ENCODE measurements at places on chromosomes 3 and 15.
A peak's percentile ranks its signal among the peaks of the same experiment; 100 is the strongest.

DNA sequence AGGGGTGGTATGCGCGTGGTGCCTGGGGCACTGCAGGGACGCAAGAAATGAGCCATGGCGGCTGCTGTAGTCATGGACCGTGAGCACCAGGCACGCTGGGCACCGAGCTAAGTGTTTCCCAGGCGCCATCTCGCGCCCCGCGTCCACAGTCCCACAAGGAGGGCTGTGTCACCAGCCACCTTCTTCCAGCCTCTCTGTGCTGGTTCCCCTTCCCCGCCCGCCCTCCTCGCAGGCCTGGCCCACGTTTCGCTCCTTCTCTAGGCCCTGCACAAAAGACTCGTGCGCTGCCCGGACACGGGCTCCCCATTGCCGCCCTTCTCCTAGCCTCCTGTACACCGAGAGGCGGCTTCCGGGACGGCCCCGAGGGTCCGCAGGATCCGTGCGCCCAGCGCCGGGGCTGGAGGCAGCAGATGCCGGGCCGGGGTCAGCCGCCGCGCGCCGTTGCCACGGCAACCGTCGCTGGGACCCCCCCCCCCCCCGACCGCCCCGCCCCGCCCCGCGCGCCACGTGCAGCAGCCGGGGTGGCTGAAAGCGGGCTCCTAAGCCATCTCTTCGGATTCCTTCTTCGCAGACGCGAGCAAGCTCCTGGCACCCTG is 113.4 kb downstream of the SRGAP3 start:
- DNase-seq: no peak

DNA sequence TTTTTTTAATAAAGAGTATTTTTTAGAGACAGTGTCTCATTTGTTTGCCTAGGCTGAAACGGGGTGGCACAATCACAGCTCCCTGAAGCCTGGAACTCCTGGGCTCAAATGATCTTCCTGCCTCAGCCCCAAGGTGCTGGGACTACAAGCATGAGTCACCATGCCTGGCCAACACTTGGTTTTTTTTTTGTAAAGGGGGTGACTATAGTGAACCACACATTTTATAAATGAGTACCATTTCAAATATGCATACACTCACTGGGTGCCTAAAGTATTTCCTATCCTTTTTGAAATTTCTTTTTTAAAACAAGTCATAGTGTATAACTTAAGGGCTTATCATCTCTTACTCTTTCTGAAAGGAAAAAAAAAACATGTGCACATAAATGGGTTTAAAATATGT is 325.2 kb upstream of the MEIS2 start:
- no peak for DNase-seq

DNA sequence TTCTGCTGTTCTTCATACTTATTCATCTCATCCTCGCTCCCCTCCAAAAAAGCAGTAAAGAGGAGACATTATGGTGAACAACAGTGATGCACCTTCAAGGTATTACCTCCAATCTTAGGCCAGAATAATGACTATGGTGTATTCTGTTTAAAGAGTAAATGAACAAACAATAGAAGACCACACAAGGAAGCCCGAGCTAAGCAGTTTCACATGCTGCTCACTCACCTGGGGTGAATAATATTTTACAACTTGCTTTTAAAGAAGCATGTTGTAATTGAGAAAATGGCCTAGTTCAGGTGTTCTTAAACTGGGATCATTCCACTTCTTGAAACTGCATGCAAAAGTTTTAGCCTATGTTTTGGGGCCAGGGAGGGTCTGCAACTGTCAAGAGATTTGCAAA is 581.2 kb downstream of the FOXP1 start:
- no peak for DNase-seq

DNA sequence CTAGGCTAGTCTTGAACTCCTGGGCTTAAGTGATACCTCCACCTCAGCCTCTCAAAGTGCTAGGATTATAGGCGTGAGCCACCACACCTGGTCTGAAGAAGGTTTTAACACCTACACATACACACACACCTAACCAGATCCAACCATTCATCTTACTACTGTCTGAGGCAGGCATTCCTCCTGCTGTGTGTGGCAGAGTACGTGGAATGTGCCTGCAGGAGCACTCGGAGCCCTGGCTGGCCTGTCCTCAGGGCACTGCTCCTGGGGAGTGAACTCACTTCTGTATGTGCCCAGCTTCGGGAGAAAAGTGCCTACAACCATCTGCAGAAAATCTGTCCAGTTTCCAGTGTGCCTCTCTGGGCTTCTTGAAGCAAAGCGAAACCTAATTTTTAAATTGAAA is 58.2 kb upstream of the LIMD1 start:
- DNase-seq: no peak

- no peak for DNase-seq
These were observed 188.5 kb upstream of the SLC24A5 start for GRCh38 chr15:47932261-47932660.

- peak; percentile 90 for DNase-seq
These were observed 33.3 kb downstream of the TM4SF18 start for GRCh38 chr3:149299938-149300801.

DNA sequence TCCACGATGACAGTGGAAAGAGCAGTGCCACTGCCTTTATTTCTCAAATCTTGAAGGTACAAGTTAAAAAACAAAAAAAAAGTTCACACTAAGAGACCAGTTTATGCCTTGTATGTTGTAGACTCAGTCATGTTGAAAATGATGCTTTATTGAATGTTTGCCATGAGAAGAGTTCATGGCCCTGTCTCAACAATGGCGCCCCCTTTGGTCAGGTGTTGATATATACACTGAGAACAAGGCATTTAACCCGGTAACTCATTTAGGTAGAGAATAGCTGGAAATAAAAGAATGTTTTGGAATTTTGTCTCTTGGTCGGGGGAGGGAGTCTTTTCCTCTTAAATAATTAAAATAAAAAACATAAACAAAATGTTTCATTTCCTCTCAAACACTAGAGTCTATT is 145.6 kb upstream of the SLC2A2 start:
- DNase-seq: no peak

DNA sequence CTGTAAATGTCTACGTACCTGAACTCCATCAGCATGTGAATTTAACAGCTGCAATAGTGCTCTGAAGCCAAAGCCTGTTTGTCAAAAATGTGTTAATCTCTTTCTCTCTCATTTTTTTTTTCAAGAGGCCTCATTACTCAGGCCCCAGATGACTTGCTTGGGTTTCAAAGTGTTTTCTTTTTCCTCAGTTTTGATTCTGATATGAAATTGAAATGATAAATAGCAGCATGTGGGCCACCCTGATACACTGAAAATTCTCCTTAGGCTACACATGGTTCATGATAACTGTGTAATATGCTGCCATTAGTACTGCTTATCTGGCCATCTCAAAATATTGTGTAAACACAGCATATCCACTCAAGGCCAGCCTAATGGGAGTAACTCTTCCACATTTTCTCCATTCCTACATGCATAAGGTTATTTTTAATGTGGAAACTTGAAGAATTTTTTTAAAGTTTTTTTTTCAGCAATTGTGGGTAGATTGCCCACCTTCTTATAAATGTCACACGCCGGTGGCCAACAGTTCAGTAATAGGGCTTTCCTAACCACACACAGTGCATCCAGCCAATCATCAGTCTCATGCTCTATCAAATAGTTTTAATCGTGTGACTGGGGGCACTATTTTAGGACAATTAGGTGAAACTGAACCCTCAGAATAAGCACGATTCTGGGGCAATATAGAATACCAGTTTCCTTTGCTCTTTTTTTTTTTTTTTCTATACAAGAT is 13.1 kb upstream of the DENND4A start:
- peak; percentile 25 for DNase-seq

DNA sequence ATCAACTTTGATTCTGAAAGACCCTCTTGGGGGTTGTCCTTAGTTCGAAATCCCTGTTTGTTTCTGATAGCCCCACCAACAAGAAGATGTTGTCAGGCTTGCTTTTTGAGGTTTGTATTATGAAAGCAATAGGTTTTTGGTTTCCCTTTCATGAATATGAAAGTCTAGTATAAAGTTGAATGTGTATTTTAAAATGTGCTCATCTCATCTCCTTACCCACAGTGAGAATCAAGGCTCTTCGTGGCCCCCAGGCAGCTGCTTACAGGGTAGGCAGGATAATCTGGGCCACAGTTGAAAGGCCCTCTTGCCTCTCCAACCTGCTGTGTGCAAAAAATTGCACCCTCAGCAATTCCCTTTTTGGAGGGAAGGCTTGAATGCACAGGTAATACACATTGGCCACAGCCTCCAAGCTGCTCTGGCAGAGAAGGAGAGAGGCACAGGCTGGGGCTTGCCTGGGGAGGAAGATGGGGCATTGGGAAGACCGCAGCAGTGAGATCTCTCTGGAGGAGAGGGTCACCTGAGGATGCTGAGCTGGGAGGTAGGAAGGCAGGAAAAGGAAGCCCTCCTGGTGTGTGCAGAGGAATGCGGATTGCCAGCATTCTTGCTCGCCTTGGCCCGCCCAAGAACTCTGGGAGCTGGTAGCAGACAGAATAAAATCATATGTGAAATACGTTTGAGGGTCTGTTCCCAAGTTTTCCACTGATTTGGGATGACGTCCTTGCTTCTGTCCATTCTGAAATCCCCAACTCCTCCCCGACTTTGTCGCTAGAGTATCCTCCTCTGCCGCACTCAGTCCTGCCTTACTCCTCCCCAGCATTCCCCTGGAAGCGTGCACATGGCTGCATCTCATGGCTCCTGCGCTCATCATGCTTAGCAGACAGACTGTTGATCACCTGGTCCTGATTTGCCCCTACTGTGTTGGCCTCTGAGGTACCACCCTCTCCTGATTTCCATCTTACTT is 196.4 kb downstream of the RPLP1 start:
- DNase-seq: no peak

- no peak for DNase-seq
These were observed 53.5 kb downstream of the TLNRD1 start for GRCh38 chr15:81054236-81054635.

GRCh38 chr3:170745211-170745718 is 124.7 kb downstream of the RPL22L1 start:
- peak; percentile 89 for DNase-seq

GRCh38 chr15:40242213-40242599 is 3.3 kb downstream of the PAK6 start:
- no peak for DNase-seq

GRCh38 chr3:189838291-189838690 is 207.1 kb downstream of the TP63 start:
- DNase-seq: no peak

DNA sequence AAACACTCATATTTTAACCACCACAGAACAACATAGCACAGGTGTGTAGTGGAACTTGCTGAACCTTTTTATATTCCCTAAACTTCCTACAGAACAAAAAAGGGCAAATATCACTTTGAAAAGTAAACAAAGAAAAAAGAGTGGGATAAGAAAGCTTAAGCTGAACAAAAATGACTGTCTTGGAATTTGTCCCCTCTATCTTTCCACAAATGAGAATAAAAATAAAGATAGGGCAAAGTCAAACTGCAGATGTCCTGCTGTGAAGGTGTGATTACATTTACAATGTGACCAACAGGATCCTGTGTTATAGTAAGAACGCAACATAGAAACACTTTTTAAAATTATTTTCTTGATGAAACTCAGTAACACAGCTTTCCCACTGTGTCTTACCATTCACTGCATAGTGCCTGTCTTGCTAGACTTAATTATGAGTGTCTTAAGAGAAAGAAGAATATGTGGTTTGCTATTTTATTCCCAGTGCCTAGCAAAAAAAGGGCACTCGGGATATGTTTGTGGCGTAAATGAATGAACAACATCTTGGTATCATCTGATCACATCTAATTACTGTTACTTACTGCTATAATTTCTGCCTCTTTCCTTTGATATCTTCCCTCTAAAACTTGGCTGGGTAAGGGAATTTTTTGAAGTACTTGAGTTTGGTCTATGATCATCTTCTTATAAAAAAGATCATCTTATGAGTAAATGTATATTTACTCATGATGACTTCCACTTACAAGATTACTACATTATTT is 67.5 kb downstream of the DENND4A start:
- no peak for DNase-seq

GRCh38 chr3:46565607-46566039 is 479 bp downstream of the LRRC2 start:
- peak; percentile 20 for DNase-seq

DNA sequence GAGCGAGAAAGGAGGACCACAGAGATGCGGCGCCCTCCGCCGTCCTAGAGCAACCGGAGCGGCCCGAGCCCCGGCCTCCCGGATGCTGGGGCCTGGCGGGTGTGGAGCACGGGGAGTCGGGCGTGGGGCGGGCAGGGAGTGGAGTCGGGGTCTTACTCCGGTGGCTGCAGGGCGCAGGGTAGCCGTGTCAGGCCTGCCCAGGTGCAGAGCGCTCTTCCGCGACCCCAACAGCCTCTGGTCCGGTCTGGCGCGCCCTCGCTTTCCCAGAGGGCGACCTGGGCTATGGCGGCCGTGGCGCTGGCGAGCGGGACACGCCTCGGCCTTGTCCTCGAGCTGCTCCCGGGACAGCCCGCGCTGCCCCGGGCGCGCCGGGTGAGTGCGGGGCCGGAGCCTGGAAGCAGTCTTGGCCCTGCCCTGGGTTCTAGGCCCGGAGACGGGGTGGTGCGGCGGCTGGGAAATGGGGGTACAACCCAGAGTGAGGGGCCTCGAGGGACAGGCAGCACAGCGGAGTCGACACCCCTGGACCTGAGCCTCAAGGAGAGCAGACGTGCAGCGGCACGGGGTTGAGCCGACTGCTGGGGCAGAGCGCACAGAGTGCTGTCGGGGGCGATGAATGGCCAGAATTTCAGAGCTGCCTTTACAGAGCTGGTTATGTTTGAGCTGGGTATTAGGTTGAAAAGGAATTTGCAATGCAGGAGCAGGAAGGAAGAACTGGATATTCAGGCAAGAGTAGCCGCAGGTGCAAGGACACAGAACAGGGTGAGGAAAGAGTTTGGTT is at the start of gene ZNF662:
Gene ZNF662 (plus strand): TSS at position 73 of the 778 bp plus-strand sequence. CDS start 1,973 bp downstream, outside the sequence.
- DNase-seq: no peak

DNA sequence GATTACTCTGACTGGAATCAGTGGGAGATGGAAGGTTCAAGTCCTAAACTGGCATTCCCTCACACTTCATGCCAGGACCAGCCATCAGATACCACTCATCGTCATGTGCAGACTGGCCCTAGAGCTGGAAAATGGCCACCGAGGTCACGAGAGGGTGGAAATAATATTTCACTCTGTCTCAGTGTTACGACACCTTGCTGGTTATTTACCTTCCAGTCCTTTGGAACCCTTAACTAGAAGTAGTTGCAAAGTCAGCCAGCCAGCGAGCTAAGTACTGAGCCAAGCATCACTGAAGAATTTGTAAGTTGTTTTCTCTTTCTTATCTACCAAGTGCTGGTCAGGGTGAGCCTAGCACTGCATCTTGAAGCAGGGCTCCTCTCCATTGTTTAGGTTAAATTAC is 309.9 kb upstream of the RASGRP1 start:
- DNase-seq: no peak

GRCh38 chr3:73614419-73614818 is 10.3 kb downstream of the PDZRN3 start:
- DNase-seq: no peak

DNA sequence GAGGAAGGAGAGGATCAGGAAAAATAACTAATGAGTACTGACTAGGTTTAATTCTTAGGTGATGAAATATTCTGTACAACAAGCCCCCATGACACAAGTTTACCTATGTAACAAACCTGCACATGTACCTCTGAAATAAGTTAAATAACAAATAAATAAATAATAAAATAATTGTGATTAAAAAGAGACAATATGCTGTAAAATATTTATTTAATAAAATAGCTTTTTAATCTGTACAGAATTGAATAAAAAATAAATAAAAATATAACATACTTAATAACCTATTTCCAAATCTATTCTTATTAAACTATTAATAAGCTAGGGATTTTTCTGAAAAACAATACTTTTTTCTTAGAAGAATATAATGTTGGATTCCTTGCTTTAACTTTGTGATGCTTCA is 355.6 kb downstream of the CNTN6 start:
- no peak for DNase-seq

Data from endothelial cell of umbilical vein (primary cell).